ENCODE measurements at places on chromosomes 4 and X.
A peak's percentile ranks its signal among the peaks of the same experiment; 100 is the strongest.

- H3K27me3 ChIP-seq: no peaks in the 10 kb centered on the region
- no peaks in the 10 kb centered on the region for H3K36me3 ChIP-seq
- DNase-seq: no peak
- H3K4me1 ChIP-seq: no peaks in the 10 kb centered on the region
These were observed 113.0 kb upstream of the TLR3 start for GRCh38 chr4:185955826-185956543.

DNA sequence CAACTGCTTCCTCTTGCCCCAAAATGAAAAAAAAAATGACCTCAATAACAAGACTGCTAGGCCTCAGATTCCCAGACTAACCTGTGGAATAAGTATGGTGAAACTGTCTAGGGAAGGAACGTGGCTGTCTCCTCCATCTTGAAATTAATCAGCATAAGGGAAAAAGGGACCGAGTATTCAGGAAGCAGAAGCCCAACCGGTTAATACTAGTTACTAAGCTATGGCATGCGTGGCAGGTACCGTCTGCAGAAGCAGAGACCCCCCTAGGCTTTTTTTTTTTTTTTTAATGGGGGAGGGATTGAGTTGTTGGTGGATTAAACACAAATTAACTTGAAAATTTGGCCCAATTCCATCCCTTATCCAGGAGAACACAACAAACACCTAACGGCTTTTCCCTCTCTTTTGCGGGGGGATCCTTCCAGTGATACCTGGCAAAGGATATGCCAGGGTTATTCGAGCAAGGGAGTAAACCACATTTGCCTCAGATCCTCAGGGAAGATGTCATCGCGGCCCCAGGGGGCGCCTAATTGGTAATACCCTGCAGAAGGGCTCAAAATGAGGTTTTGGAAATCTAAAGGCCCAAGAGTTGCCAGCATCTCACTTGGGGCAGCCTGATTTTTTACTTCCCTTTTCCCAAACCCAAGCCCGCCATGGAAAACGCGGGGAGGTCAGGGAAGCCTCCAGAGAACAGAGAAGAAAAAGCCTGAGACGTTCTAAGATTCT lies 893 bp downstream of the RLIM start:
- H3K4me1 ChIP-seq: no peaks in the 10 kb centered on the region
- peak overlapping the region; percentile 99 for H3K27ac ChIP-seq
- peak overlapping the region; percentile 39 for H3K4me3 ChIP-seq
- H3K27me3 ChIP-seq: no peaks in the 10 kb centered on the region
- no peaks in the 10 kb centered on the region for H3K36me3 ChIP-seq
- no peak for DNase-seq

DNA sequence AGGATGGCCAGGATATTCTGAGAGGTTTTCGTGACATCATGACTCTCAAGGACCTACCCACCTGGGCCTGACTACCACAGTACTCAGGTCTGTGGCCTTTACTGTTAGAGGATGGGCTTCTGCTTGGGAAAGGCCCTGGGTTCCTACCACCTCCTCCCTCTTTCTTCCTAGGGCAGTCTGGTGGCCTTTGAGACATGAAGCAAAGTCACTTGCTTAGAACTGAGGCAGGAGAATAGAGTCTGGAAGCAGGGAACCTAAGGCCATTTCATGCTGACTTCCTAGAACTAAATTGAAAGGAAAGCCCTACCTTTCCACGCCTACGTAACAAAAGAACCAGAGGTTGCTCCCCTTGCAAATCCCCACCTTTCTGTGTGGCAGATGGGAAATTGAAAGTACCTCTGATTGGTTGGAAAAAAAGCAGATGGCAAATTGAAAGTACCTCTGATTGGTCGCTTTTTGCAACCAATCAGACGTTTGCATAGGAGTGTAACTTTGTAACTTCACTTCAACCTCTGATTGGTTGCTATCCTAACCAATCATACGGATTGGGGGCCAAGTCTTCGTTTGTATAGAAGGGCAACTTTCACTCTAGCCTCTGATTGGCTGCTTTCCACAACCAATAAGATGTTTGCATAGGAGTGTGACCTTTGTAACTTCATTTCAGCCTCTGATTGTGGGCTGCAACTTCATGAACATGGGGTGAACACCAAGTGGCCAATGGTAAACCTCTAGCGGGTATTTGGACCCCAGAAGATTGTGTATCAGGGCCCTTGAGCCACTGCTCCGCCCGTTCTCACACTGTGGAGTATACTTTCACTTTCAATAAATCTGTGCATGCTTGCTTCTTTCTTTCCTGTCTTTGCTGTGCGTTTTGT lies 9.9 kb upstream of the AKAP14 start:
- no peaks in the 10 kb centered on the region for H3K4me1 ChIP-seq
- no peak for DNase-seq
- H3K27me3 ChIP-seq: no peaks in the 10 kb centered on the region
- H3K4me3 ChIP-seq: no peak overlapping the region
- H3K27ac ChIP-seq: no peak overlapping the region

DNA sequence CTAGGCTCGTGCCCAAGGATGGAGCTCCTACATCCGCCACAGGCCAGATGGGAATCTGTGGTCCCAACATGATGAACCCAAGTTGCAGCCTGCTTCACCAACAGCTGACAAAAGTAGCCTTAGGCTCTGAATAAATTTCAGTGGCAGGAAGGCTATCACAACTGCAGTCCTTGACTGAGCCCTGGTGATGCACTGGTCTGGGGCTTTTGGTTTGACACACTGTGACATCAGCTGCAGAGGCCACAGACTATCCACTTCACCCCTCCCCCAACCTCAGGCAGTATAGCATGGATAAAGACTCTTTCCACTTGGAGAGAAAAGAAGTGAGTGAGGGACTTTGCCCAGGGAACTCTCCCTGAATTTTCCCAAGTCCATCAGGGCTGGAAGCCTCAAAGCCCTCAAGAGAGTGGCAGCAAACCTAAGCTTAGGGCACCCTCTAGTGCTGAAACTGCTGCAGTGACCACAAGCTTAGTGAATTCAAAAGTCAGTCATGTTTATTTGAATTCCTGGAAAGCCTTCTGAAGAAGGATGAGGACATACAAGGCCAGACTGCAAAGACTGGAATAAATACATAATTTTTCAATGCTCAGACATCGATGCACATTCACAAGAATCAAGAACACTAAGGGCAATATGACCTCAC lies 135.0 kb upstream of the TENT5D start:
- no peaks in the 10 kb centered on the region for H3K4me1 ChIP-seq
- H3K27ac ChIP-seq: no peak overlapping the region
- no peaks in the 10 kb centered on the region for H3K27me3 ChIP-seq
- H3K36me3 ChIP-seq: no peaks in the 10 kb centered on the region

- no peak overlapping the region for H3K4me3 ChIP-seq
- DNase-seq: no peak
- H3K27ac ChIP-seq: peak overlapping the region; percentile 43
These were observed 278.3 kb downstream of the SPRY1 start for GRCh38 chr4:123674762-123675465.

DNA sequence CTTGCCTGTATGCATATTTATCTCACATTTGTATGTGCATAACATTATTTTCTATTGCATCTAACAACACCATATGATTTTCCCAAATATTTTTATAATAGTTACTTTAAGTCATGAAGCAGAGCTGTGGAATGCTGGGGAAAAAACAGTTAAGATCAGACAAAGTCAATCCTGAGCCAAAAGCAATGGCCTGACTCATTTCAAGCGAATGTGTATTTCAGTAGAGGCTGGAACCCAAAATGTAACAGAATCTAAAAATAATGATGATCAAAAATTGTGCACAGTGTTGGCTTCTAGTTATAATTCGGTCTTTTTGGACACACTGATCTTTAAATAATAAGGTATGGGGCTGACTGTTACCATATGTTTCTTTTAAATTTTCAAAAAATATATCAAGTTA lies 516.2 kb upstream of the ADGRL3 start:
- no peaks in the 10 kb centered on the region for H3K27me3 ChIP-seq
- H3K4me3 ChIP-seq: no peak overlapping the region
- DNase-seq: no peak
- no peaks in the 10 kb centered on the region for H3K4me1 ChIP-seq
- no peaks in the 10 kb centered on the region for H3K36me3 ChIP-seq

- H3K27me3 ChIP-seq: no peaks in the 10 kb centered on the region
- no peaks in the 10 kb centered on the region for H3K4me1 ChIP-seq
- no peak overlapping the region for H3K4me3 ChIP-seq
- H3K27ac ChIP-seq: no peak overlapping the region
These were observed 14.6 kb downstream of the GRXCR1 start for GRCh38 chr4:42906891-42907759.

DNA sequence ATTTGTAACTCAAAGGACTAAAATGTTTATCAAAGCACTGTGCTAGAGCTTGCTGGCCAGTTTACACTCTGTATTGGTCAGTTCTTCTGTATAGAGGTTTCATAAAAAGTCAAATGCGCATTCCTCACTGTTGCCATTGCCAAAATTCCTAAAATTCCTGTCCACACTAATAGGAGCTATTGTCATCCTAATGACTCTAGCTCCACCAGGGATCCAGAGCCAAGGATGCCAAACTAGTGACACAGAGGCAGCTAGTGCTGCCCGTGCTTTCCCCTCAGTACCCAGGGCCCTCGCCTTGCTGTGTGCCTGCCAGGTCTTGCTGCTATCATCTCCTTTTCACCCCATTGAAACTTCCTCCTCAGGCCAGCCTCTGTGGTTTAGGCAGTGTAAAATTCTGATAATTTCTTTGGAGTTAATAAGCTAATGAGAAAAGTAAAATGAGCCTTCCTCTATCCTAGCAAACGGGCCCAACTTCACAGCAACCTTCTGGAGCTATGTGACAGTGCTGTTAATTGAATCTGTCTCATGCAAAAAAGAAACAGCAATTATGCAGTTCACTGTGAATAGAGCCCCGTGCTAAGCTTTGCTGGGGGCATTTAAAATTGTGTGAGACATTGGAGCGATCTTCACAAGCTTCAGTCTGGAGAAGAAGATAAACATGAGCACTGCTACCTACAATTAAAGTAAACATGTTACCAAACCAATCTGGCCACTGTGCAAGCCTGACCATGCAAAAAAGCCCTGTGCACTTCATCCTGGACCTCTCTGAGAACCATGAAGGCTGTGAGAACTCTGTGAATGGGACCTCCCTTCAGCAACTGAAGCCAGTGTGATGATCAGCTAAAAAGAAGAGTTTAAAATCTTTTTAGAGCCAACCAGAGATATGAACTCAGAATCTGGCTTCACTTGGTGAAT lies 43.1 kb upstream of the FGF2 start:
- H3K27ac ChIP-seq: peak overlapping the region; percentile 73
- H3K36me3 ChIP-seq: no peaks in the 10 kb centered on the region
- H3K4me3 ChIP-seq: no peak overlapping the region
- no peaks in the 10 kb centered on the region for H3K27me3 ChIP-seq
- H3K4me1 ChIP-seq: no peaks in the 10 kb centered on the region

GRCh38 chrX:30008031-30008430 lies 207.3 kb upstream of the MAGEB2 start:
- no peaks in the 10 kb centered on the region for H3K27me3 ChIP-seq
- H3K4me3 ChIP-seq: no peak overlapping the region
- DNase-seq: no peak
- H3K4me1 ChIP-seq: no peaks in the 10 kb centered on the region
- H3K27ac ChIP-seq: no peak overlapping the region

DNA sequence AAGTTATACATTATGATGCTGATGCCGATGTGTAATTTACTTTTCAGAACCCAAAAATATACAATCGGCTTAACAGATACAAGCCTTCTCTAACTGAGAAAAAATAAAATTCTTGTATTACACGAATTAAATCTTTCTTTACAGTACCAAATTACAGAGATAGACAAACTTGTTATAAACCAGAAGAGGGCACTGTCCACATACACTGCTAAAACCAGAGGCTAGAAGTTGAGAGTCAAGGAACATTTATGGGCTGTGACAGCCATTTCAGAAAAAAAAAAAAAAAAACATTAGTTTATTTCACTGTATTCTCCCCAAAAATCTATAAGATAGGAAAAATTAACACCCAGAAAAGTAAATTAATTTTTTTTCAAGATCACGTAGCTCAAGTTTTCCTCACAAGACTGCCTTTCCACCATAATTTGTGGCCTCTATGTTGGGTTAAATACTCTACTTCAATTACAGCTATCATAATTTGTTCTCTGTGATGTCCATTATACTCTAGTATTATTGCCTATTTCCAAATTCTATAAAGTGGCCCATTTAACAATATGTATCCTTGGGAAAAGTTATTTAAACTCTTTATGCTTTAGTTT lies 12.0 kb downstream of the EREG start:
- H3K36me3 ChIP-seq: no peaks in the 10 kb centered on the region
- DNase-seq: no peak
- no peak overlapping the region for H3K4me3 ChIP-seq
- H3K4me1 ChIP-seq: no peaks in the 10 kb centered on the region

DNA sequence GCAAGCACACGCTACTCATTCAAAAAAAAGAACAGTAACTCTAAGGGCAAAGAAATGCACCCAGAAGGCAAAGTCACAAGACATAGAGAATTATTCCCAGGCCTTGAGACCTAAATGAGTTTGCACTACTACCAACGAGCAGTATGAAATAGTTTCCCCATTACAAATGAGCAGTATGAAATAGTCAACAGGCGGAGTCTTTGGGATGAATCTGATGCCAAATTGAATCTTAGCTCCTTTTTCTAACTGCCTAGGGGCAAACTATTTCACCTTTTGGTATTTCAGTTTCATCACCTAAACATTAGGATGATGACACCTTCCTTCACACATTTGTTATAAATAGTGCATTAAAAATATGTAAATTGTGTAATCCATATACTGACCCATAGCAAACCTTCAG lies 213.0 kb upstream of the FAT4 start:
- no peaks in the 10 kb centered on the region for H3K4me1 ChIP-seq
- H3K36me3 ChIP-seq: no peaks in the 10 kb centered on the region

DNA sequence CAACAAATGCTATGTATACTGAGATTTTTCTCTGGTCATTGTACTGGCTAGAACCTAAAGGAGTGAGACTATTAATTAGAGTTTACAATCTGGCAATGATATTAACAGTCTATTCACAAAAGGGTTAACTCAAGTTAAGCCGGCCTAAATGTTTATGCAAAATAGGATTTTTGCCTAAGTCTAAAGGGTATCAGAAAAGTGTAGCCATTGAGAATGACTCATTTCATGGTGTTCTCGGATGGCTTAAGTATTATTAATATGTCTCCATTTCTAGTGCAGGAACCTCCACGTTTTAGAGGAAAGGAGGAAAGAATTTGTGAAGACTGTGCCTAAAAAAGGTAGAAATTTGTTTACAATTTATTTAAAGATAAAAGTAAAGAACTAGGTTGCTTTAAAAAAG lies 29.8 kb downstream of the DYNLT3 start:
- no peaks in the 10 kb centered on the region for H3K4me1 ChIP-seq
- no peaks in the 10 kb centered on the region for H3K36me3 ChIP-seq
- H3K27ac ChIP-seq: no peak overlapping the region
- DNase-seq: no peak
- no peak overlapping the region for H3K4me3 ChIP-seq

DNA sequence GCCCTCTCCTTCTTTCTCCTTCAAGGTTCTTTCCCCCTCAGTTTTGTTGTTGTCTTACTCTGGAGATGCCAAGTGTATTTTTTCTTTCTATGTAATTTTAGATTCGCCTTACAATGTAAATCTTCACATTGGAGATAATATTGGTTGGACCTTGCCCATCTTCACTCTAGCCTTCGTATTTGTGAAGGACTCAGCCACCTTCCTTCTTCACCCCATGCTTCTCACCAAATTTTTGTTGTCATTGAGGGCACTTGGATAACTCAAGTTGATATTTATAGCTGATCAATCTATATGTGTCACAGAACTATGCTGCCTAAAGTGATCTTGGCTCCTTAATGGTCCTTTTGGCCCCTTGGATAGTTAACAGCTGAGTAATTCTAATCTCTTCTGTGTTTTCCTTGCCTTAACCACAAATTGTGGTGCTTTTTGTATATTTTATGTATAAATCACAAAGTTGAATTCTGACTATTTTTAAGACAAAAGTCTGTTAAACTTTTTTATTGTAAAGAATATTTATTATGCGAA lies 6.5 kb downstream of the SPRY1 start:
- no peak overlapping the region for H3K4me3 ChIP-seq
- H3K4me1 ChIP-seq: no peaks in the 10 kb centered on the region
- H3K27me3 ChIP-seq: no peaks in the 10 kb centered on the region
- no peak for DNase-seq

All from tibial nerve (tissue), 4 donors.